ENCODE measurements at places on chromosomes 3 and 15.

GRCh38 chr3:142226474-142226873, 1.1 kb upstream of the GK5 start:
- DNase-seq: no peak

- no peak for DNase-seq
Measured at GRCh38 chr15:46110755-46111154, 475.9 kb downstream of the SQOR start.

GRCh38 chr15:95975212-95975611, 355.3 kb upstream of the NR2F2 start:
- DNase-seq: no peak

- DNase-seq: no peak
Measured at GRCh38 chr3:23662079-23662617, 143.6 kb upstream of the UBE2E1 start.

- peak; percentile 89 for DNase-seq
Measured at GRCh38 chr15:91469632-91470567, 369.8 kb downstream of the SV2B start.

DNA sequence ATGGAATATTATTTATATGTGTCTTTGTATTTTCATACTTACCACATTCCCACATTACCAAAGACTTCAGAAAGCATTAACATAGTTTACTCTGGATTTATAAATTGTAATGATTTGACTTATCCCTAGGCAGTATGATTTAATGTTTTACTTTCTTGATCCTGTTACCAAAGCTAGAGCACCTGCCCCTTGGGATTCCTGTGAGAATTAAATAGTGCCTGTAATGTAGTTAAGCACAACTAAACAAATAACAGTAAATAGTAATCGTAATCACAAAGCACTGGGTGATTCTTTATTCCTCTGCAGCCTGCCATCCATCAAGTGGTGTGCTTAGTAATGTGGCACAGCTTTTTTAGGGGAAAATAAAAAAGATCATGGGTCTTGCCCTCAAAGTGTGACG, 39.1 kb downstream of the ATP2C1 start:
- DNase-seq: no peak

DNA sequence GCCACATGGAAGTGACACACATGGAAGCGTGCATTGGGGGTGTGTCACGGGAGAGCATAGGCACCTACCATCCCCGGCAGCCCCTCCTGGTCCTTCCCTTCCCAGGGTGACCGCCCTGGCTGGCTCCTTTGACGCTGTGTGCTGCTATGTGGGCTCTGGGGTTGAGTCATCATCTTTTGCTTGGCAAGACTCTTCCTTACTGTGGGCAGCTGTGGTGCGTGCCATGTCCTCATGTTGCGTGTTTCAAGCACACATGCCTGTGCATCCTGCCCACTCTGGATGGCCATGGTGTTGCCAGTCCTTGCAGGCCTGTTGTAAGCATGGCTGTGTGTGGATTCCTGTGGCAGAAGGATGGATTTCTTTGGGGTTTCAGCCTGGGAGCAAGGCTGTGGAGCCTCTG, 14.0 kb downstream of the PLXNA1 start:
- no peak for DNase-seq
